ENCODE measurements at places on chromosomes 11 and 22.

GRCh38 chr11:45803971-45804760 lies 783 bp upstream of the SLC35C1 start:
- DNase-seq, result peak; percentile 24

GRCh38 chr11:118998822-118999221 lies 884 bp downstream of the CENATAC start:
- DNase-seq, result no peak

GRCh38 chr11:65478388-65479183 lies 20.3 kb upstream of the MALAT1 start:
- DNase-seq, result no peak

DNA sequence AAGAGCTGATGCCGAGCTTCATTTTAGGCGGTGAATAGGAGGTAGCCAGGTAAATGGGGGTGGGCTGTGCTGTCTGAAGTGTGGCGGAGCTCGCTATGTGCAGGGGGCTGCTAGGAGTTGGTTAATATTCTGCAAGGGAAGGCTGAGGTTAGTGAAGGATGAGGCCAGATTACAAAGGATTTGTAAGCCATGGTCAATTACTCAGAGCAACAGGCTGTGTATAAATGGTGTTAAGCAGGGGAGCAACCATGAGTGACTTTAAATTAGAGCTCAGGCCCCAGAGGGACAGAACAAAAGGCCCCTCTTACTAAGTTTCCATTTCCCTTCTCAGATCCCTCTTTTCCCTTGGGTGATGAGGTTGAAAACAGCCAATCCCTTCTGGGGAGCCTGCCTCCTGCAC lies 7.3 kb upstream of the MCAM start:
- no peak for DNase-seq

DNA sequence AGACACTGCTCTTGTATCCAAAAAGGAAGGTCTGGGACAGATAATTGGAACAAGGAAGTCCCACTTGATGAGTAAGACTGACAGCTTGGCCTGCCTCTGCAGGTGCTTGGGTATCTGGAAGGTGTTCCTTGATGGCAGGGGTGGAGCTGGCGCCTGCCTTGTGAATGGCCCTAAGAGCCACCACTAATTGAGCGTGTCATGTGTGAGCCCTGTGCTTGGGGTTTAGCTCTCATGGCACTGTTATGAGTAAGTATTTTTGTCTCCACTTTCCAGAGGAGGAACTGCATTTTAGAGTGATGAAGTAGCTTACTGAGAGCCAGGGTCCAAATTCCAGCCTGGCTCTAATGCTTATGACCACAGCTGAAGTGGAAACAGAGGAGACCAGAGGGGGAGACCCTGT lies 71.2 kb upstream of the NECTIN1 start:
- DNase-seq, result no peak

GRCh38 chr11:132028380-132029240 lies 658.2 kb downstream of the NTM start:
- no peak for DNase-seq

GRCh38 chr11:20707876-20708275 lies 38.5 kb downstream of the NELL1 start:
- no peak for DNase-seq

DNA sequence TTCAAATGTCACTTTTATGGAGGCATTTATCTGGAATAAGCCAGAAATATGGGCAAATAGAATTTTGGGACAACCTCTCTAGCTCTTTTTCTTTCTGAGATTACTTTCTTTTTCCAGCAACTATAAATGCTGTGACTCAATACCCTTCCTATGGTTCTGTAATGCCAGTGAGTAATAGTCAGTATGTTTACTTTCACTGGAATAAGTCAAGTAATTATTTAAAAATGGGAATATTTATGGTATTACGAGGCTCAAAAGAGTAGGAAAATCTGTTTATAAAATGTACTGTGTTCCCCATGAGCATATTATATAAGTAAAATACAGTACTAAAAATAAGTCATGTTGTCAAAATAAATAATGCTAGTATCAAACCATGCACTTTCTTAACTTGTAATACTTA lies 750.5 kb downstream of the LUZP2 start:
- DNase-seq, result no peak

GRCh38 chr11:40285558-40285957 lies 1173.9 kb downstream of the LRRC4C start:
- DNase-seq, result no peak

DNA sequence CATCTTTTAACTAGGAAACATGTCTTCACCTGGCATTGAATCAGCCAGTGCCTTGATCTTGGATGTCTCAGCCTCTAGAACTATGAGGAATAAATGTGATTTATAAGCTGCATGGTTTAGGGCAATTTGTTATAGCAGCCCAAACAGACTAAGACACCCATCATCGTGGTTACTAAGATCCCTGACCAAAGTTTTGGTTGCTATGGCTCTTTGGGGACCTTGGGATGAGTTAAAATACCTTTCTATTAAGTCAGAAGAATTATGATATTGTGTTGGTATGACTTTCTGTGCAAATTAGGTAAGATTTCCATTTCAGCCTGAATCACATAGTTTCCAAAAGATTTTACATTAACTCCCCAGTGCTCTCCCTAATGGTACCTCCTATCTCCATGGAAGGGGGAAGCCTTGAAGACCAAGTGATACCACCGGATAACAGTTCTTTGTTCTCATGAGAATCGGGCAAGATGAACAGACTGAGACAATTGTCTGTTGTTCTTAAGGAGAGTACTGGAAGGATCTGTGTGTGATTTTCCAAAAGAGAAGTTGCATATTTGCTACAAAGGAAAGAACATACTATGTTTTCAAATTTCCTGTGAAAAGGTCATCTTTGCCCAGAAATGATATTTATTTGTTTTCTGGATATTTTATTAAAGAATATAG lies 60.4 kb upstream of the UBASH3B start:
- no peak for DNase-seq

DNA sequence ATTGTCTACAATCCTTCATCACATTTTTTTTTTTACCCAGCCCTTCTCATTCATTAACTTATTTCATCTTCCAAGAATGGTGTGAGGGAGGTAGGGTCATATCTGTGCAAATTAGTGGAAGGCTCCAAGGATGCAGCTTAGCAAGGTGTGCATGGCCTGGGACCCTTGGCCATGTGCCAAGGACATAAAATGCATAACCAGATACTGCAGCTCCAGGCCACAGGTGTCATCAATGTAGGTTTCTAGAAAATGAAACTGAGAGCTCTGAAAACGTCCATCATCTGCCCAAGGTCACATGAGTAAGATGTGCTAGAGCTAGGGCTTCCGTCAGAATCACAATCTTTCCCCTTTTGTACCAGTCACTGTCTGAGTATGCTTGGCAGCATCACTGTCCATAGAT lies 29.8 kb downstream of the ANKK1 start:
- DNase-seq, result no peak

- no peak for DNase-seq
These were observed 7.5 kb upstream of the MICAL3 start for GRCh38 chr22:18031695-18032454.

DNA sequence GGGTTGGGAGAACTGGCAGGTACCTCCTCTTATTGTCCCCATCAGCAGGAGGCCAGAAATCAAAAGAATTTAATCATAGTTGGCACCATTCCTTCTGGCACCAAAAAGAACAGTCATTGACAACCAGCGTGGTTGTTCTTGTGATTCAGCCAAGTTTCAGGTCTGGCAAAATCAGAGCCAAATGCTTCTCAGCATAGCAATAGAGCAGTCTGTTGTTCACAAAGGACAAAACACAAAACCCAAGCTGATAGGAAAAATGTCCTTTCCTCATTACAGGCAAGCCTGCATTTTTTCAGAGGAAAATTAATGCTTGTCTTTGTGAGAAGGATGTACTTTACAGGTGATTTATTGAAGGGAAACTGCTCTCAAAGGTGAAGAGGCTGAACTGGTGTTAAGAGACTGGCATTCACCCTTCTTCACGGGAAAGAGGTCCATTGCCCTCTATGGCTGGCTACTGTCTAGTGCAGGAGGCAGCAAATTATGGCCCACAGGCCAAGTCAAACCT lies 241.8 kb upstream of the ARHGAP42 start:
- DNase-seq, result no peak

All from activated CD4-positive, CD25-positive, alpha-beta regulatory T cell (primary cell).